Amygdala (tissue), 56 donors: ENCODE measurements at places on chromosomes 11 and 22.

DNA sequence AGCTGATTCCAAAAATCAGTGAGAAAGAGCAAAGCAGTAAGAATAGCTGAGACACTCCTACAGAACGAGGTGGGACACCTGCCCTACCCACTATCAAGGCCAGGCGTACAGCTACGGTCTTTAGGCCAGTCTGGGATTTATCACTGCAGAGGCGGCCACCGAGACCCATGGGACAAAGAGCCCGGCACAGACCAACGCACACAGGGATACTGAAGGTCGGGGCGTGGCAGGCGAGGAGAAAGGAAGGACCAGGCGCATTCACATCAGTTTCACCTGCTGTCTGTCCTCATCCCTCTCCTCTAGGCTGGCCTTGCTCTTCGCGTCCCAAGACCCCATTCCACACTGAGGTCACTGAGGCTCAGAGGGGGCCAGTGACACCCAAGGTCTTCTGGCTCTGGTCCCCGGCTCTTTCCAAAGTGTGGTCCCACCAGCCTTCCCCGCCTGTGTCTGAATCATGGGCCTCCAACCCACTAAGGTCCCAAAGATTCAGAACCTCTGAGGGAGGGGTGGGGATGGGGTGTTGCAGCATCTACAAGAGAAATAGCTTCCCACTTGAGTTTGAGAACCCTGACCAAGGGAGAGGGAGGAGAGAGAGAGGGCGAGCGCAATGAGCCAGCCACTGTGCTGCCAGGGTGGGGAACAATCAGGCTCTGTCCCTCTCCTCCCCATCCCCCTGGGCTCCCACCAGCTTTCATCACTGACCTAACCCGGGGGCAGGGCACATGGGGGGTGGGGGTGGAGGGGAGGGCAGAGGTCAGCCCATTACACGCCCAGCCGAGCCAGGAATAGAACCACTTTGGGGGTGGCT, 7.2 kb upstream of the PICK1 start:
- DNase-seq, result peak; percentile 76

- DNase-seq, result no peak
Observed at GRCh38 chr22:43172191-43172590, 14.7 kb downstream of the TTLL12 start.

DNA sequence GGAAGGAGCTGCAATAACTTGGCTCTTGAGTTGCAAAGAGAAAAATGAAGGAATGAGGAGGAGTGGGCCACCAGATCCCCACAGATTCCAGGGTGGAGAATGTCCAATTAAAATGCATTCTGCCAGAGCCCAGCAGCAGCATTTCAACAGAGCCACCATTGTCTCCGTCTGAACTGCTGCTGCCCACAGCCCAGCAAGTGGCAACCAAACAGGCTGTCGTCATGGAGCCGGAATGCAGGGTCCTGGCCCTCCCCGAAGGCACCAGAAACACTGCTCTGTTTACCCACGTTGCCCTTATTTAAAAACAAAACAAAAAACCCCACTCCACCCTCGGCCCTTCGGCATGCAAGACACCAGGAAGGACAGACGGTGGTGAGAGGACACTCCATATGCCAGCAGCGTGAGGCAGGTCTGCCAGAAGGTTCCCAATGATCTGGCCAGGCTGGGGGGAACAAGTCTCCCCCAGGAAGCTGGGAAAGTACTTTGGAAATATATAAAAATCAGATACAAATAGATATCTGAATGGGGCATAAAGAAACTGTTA, 32.5 kb downstream of the PLEKHA7 start:
- DNase-seq, result peak; percentile 93

- no peak for DNase-seq
Observed at GRCh38 chr11:114110952-114111947, 51.7 kb downstream of the ZBTB16 start.

GRCh38 chr11:8011981-8012444, 24.9 kb downstream of the EIF3F start:
- no peak for DNase-seq

DNA sequence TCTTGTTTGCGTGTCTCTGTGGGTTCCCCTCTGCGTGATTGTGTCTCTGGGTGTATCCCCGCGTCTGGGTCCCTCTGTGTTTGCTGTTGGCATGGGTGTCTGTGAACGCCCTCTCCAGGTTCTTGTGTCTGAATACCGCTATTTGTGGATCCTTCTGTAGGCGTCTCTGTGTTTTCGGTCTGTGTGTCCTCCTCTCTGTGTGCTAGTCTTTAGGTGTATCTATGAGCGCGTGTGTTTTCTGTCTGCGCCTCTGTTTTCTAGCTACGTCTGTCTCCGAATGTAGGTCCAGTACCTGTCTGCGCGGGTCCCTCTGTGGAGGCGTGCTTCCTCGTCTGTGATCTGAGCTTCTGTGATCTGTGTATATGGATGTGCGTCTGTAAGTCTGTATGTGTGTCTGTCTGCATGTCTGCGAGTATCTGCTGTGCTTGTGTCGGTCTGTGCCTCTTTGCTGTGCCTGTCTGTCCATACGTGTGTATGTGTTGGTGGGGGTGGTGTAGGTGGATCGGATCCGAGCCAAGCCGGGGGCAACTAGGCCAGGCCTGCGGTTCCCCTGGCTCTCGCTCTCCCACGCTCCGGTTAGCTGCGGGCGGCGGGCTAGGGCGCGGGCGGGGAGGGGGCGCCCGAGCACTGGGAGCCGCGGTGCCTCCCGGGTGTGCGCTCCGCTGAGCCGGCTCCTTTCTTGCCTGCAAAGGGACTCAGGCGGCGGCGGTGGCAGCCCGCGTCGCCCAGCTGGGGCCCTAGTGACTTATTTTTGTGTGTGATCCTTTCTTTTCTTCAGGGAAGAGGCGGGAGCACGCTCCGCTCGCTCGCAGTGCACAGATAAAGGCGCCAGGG, 105.3 kb upstream of the E2F8 start:
- DNase-seq, result peak; percentile 55

- DNase-seq, result no peak
Observed at GRCh38 chr11:35056391-35057093, 82.4 kb upstream of the CD44 start.

DNA sequence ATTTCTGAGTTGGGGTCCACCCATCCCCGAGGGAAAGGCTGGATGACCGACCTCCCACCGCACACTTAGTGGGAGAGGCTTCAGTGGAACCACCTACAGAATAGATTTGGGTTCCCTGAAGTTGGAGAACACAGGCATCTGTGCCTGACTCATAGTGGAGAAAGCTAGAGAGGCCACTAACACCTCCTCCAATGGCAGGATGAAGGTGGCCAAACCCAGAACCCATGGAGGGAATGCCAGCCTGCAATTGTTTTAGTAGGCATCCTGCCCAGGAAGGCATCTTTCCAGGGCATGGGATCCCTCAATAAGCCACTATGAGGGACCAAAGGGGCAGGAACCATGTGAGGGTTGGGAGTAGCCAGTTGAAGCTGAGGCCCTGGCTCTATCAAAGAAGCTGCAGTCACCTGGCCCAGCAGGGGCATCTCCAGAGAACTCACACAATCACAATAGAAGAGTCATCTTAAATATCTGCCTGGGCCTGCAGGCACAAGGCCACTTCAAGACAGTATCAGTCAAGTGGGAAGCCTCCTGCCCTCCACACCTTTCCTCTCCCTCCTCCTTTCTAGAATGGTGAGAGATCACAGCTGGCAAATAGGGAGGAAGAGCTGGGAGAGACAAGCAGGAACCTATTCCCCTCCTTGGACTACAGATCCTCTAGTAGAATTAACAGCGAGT, 124.1 kb upstream of the CSNK2A3 start:
- no peak for DNase-seq

GRCh38 chr22:33022231-33022630, 36.0 kb downstream of the SYN3 start:
- no peak for DNase-seq

- DNase-seq, result no peak
Observed at GRCh38 chr11:122791411-122791810, 46.9 kb upstream of the CRTAM start.

DNA sequence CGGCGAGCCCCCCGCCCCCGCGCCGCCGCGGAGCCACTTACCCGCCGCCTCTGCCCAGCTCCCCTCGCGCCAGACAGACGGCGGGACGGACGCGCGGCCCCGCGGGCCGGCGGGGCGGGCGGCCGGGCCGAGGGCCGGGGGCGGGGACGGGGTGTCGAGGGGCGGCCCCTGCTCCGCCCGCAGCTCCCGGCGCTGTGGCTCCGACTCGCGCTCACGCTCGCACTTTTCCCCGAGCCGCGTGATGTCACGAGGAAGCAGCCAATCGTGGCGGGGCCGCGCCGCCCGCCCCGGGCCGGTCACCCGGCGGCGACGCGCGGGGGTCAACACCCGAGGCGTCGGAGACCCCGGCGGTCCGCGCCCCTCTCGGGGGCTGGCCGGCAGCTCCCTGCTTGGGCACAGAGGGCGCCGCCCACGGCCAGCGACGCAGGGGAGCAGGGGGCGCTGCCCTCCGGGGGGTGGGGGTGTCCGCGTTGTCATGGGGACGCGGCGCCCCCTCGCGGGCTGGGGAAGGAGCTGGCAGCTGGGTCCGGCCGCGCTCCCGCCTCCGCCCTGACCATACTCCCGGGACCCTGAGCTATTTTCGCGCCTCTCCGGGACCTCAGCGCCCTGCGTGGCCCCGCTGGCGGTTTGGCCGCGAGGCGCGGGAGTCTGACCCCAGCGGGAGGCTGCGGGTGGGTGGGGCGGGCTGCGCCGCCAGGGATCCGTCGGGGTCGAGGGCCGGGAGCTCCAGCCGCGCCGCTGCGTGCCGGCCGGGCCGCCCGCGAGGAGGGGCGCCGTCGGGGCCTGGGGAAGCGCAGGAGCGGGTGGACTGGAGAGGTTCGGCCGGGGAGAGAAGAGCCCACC, at the start of gene CHRM4:
Gene CHRM4 (minus strand): TSS at position 199 of the 843 bp plus-strand sequence. CDS start 5,219 bp downstream, outside the sequence.
- DNase-seq, result peak; percentile 42

DNA sequence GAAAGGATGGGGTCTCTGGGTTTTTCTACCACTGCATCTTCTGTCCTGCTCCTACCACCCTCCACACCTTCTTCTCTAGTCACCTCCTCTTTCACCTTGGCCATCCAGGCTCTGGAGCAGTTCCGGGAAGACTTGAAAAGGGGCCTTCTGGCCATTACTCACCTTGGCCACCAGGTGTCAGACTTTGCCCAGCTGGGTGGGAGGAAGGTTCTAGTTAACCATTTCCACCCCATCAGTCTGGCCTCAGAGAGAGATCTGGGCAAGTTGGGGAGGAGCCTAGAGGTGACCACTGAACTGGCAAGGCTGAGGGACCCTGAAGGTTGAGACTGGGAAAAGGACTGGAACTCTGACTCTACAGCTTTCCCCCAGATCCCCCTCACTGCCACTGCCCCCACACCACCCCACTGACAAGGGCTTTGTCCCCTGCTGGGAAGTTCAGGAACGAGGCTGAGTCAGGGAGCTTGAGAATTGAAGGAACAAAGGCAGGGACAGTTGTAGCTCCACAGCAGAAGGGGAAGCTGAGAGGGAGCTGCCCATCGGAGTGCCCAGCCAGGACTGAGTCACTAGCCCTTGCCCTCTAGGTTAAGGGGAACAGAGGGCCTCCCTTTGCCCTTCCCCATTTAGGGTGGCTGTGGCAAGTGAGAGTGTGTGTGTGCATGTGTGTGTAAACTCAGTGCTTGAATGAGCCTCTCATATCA, 3.7 kb upstream of the POLD4 start:
- peak; percentile 20 for DNase-seq

GRCh38 chr11:124533626-124534025, 9.8 kb downstream of the OR8B12 start:
- no peak for DNase-seq

GRCh38 chr11:114563077-114563476, 3.4 kb upstream of the NXPE1 start:
- DNase-seq, result no peak

GRCh38 chr11:6856871-6857270, 6.0 kb upstream of the OR10A2 start:
- no peak for DNase-seq

GRCh38 chr11:134508219-134508990, 96.4 kb upstream of the B3GAT1 start:
- no peak for DNase-seq

GRCh38 chr11:104164028-104164520, at the start of gene PDGFD:
PDGFD (minus strand) TSS chr11:104164147.
- peak; percentile 16 for DNase-seq

GRCh38 chr11:126607374-126607773, 251.9 kb downstream of the ST3GAL4 start:
- peak; percentile 24 for DNase-seq

DNA sequence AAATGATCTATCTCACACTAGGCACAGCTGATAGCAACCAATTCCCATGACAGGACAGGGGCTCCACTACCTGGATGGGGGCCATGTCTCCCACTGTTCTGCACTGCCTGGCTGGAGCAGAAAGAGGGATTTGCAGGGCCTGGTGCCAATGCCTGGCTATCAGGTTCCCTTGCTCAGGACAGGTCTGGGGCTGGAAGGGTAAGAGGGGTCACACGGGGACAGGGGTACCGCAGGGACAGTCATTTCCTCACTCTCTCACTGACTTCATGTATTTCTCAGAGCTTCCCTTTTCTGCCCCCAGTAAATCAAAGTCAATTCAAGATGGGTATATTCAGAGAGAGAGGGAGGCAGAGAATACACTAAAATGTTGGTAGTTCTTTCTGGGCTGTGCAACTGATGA, 119.1 kb upstream of the CSNK2A3 start:
- no peak for DNase-seq

GRCh38 chr22:35454416-35455054, 54.6 kb downstream of the MCM5 start:
- peak; percentile 29 for DNase-seq

DNA sequence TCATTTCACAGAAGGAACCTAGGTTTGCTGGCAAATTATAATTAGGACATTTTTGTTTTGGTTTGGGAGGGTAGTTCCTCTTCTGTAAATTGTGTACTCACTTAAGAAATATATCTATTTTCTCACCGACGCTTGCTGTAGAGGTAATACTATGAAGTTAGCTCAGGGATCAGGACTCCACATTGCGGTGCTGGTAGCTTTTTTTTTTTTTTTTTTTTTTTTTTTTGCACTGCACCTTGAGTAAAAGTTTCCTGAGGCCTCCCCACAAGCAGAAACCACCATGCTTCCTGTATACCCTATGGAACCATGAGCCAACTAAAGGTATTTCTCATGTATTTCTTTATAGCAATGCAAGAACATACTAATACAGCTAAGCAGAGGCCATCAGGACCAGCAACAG, 14.7 kb downstream of the UBTFL1 start:
- DNase-seq, result no peak

- DNase-seq, result no peak
Observed at GRCh38 chr22:19554834-19555404, 30.7 kb upstream of the CLDN5 start.
